Activated CD4-positive, alpha-beta T cell treated with anti-CD3 and anti-CD28 coated beads for 4 hours (primary cell): ENCODE measurements at places on chromosomes 1 and 21.

DNA sequence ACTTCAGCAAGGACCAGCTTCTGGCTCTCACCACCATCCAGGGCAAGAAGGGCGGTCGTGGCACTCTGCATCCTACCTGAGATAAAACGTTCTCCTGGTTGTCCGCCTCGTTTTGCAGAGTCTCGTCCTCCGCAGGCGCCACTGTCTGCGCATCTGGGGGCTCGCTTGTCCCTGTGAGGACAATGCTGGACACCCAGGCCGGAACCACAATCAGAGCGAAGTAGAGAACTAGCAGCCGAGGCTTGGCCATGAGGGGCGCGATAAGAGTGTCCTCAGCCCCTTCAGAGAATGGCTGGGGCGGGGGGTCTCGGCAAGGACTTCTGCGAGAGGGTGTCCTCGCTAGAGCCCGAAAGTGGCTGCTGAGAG lies 505 bp downstream of the OLFML2B start:
- DNase-seq, result no peak

- no peak for DNase-seq
Observed at GRCh38 chr1:14128096-14128495, 428.1 kb downstream of the PRDM2 start.

DNA sequence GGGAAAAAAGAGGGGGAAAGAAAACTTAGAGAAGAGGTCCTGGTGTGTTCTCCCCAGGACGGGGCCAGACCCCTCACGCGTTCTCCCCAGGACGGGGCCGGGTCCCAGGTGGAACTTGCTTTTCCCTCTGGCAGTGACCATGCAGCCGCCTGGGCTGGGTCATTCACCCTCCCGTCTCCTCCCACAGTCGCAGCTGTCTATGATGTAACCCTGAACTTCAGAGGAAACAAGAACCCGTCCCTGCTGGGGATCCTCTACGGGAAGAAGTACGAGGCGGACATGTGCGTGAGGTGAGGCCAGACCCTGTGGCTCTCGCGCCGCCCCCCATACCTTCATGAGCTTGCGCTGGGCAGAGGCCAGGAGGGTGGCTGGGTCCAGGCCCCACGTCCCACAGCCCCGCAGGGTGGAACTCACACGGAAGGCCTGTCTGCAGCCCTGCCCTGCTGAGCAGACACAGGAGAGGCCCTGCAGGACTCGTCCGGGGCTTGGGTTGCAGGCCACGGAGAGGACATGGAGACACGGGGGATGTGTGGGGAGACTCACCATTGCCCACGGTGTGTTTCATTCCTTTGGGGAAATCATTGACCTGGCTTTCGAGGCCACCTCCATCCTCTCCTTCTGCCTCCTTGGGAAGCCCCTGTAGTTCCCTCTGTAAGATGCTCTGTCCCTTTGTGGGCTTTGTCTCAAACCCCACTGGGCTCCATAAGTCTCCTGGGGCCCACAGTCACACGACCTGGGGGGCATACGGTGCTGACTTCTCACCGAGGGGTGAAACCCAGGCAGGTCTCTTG lies 40.7 kb upstream of the TRAPPC10 start:
- no peak for DNase-seq

GRCh38 chr1:11052839-11053757 lies 6.1 kb upstream of the MASP2 start:
- peak; percentile 20 for DNase-seq

DNA sequence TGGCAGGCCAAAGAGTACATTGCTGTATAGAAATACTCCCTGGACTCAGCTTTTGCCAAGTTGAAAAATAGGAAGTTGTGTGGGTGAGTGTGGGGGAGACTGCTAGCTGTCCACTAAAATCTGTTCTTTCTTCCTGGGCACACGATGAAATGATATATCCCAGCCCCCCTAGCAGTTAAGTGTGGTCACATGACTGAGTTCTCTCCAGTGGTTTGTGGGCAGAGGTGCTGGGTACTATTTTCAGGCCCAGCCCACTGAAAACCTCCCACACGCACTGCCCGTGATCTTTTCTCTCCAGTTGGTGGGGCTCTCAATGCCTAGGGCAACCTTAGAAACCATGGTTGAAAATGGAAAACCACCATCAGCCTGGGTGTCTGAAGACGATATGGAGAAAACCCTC lies 119.7 kb upstream of the LMO4 start:
- DNase-seq, result no peak

DNA sequence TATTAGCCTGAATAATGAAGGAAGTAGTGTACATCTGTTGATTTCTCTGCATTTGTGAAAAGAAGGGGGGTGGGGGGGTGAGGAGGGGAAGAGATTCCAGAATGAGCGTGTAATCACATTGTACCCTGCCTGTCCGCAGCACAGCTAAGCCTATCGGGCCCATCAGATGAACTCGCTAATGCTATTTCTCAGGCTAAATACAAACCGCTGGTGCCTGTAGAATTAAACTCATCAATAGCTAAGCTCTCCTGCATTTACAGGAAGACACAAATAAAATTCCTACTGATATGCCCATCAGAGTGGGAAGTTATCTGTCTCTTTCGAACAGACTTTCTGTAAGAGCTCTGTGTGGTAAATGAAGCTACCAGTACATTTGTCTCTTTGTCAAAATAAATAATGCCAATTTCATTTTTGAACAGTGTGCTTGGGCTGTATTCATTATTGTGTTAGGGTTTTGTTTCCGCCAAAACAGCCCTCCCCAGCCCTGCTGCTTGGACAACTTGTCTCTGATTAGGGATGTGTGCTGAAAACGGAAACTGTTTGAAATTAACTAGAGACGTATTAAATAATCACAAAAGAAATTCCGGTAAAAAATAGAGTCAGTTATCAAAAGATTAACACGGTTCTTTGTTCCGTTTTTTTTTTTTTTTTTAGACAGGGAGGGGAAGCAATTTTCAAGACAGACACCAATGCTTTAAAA lies 305.4 kb downstream of the TTLL7 start:
- no peak for DNase-seq

GRCh38 chr1:229133151-229133550 lies 137.8 kb upstream of the RAB4A start:
- DNase-seq, result no peak

DNA sequence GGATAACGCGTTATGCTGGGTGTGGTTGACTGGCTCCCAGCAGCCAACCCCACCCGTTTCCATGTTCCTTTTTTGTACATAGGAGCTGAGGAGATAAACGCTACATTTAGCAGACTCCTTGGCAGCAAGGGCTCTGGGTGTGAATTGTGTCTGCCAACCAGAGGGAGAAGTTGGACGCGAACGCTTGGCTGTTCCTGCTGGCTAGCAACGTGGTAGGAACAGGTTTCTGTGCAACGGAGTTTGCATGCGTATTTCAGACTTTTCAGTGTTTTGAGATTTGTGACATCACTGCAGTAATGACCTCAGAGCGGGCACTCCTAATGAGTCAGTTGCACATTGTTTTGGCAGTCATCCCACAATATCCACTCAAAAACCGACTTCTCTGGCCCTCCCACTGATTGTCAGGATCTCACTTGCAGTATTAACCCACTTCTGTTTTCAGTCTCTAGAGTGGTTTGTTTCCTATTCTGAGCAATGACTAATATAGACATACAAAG lies 98.7 kb upstream of the RGS1 start:
- DNase-seq, result no peak

DNA sequence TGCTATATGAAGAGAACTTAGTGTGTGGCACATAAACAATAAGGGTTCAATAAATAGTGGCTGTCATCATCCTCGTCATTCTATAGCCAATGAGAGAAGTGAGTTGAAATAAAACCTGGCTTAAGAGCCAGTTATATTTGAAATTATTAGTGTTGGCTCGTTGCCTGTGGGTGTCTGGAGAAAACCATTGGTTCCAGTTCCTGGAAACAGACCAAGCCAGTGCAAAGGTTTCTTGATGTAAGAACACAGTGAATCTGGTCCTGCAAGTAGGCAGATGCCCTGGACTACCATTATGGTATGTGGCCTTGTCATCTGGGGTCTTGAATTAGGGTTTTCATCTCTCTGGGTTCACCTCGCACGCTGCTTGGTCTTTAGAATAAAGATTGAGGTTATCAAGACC lies 43.3 kb downstream of the URB2 start:
- DNase-seq, result no peak

DNA sequence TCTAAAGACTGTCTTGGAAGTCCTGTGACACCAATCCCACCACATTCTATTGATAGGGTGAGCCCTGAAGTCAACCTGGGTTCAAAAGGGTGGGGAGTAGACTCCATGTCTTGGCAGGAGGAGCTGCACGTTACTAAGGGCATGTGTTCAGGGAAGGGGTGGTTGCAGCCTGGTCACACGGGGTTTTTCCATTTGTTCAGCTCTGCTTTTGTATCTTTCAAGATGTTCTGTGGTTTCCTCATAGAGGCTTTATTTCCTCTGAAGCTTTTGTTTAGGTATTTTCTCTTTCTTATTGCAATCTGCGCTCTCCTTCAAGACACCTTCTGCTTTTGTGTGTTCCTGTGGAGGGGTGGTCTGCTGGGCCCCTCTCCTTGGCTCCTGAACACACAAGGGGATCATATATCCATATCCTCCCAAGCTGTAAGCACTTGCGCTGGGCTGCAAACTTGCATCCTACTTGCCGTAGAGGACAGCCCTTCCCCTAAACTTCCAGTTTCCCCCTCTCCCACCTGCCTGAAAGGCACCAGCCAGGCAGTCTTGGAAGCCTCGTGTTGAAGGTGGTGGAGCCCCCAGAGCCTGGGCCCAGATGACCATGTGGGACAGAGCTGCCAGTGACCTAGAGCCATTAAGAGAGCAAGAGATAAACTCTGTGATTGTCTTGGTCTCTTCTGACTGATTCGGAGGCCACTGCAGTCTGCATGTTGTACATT lies 62.5 kb upstream of the TRAPPC10 start:
- no peak for DNase-seq

- no peak for DNase-seq
Observed at GRCh38 chr1:52402860-52403240, 1.4 kb downstream of the ORC1 start.

GRCh38 chr1:32393832-32394140 lies 455 bp downstream of the BSDC1 start:
- DNase-seq, result no peak

DNA sequence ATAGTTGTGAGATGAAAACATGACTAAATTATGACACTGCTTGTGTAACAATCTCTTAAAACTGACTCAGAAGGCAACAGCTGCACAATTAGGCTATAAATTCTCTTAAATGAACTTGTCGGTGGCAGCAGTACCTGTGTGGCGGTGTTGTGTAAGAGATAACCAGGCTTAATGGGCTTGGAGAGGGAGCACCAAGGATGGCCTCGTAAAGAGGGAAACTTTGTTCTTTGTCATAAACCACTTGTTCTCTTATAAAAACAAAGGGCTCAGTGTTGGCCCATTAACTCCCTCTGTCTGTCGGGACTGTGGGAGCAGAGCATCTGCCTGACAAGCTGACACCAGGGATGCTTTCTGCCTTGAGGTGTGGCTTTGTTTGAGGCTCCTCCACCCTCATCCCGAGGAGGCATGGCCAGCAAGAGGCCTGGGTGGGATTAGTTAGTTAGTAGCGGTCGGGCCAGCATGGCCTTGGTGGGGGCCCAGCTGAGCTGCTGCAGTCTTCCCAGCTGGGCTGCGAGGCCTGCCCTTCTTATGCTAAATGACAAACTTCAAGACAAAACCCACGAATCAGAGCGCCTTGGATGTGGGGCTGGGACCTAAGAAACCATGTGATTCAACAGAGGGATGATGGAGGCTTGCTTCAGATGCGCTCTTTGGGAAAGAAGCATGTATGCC lies 171.4 kb downstream of the CAMTA1 start:
- DNase-seq, result no peak

GRCh38 chr1:216531263-216532239 lies 108.3 kb upstream of the USH2A start:
- no peak for DNase-seq

- DNase-seq, result no peak
Observed at GRCh38 chr1:233639611-233640010, 25.7 kb downstream of the KCNK1 start.

DNA sequence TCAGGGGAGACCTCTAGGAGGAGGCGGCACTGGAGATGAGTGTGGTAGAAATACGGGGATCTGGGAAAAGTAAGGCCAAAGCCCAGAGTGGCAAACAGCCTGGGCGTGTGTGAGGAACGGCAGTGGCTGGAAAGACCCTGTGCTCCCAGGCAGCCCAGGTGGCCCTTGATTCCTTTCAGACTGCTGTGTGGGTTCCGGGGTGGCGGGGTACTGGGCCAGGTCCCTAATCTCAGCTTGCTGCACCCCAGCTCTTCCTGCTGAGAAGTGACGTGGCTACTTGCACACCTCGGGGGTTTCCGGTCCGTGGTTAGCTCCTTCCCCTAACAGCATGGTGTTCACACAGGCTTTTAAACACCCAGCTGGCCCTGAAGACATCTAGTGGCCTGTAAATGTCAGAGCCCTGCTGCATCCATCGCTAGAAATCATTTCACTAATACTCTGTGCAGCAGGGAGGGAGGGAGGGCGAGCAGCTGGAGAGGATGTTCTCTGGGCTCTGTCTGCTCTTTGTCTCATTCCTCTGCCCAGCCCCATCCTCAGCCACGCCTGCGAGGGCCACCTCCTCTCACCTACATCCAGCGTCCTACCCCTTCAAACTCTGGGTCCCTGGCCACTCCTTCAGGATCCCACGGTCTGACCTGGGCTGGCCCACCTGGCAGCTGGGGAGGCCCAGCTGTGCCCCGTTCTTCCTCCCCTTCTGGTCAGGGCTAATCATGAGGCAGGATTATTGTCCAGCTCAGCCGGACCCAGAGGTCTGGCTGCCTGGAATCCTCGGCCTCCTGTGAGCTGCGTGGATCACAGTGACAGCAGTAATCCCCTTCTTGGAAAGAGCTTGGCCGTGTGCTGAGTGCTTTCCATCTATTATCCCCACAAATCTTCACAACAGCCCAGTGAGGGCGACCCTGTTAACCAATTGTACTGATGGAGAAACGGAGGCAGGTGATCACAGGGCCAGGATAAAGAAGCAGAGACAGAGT lies 7.2 kb downstream of the ZDHHC18 start:
- DNase-seq, result peak; percentile 89

GRCh38 chr1:145917595-145917994 lies 922 bp downstream of the PEX11B start:
- DNase-seq, result no peak

GRCh38 chr1:227901239-227901905 lies 46.4 kb downstream of the WNT9A start:
- no peak for DNase-seq

GRCh38 chr1:48793863-48794262 lies 17.2 kb upstream of the BEND5 start:
- no peak for DNase-seq

DNA sequence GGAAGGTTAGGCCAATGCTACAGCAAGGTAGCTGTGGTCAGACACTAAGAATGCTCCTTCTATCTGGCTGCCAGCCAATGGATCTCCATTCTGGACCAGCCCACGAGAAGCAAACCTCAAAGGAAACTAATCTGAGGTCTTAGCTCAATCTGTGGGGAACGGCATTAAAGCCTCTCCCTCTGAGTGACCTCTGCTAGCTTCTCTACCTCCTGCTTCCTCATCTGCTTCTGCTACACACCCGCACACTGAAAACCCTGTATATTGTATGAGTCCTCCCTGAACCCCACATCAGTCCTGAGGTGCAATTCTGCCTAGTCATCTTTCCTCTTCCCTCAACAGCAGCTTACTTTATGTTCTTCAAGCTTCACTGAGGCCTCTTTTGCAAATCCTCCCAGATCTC lies 6.9 kb upstream of the GALE start:
- DNase-seq, result no peak

GRCh38 chr1:58942759-58943191 lies 158.9 kb upstream of the JUN start:
- no peak for DNase-seq

GRCh38 chr1:238153253-238153652 lies 262.5 kb upstream of the ZP4 start:
- DNase-seq, result no peak

GRCh38 chr1:201476670-201477344 lies 7.8 kb upstream of the PHLDA3 start:
- no peak for DNase-seq
